Cardiac muscle cell (in vitro differentiated cells and primary cell): ENCODE measurements at places on chromosomes 2 and 18. TPM values are rescaled to one million over a fixed set of nuclear protein-coding genes. Genes with fewer than 3 reads are reported as not detected.
A peak's percentile ranks its signal among the peaks of the same experiment; 100 is the strongest.

DNA sequence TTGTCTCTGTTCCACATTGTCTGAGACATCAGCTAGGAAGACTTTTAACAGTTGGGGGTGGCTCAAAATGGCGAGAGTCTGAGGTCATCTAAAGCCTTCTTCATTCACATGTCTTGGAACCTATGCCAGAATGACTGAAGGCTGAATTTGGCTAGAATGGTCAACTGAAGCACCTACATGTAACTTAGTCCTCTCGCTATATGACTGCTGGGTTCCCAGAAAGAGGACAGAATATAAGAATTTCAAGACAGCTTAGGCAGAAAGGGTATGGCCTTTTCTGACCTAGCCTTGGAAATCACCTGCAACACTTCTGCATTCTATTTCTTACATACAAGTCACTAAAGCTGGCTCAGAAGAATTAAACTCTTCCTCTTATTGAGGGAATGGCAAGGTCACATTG is 75.6 kb upstream of the OTX1 start:
- H3K27ac ChIP-seq, result no peak overlapping the region
- H3K27me3 ChIP-seq, result no peaks in the 10 kb centered on the region
- H3K4me1 ChIP-seq, result no peaks in the 10 kb centered on the region

Gene AOX1
- 0.04 TPM in 1 of 2 replicates, not detected in the other for polyA plus RNA-seq

DNA sequence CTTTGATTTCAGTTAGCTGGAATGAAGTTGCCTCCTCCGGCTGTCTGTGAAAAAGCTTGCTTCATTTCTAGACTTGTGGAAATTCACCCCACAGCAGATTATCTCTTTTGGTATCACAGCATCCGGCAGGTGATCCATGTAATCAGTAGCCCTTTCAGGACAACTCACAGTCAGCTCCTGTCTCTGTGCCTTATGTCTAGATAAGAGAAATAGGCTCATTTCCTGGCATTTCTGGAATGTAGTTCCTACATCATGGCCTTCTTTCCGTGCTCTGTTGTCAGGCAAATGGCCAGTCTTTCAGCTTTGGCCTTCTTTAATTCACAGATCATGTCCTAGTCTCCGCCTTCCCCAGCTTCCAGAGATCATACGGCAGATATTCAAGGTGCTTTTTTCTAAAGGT is 455.4 kb downstream of the NUP35 start:
- H3K27ac ChIP-seq, result no peak overlapping the region
- H3K36me3 ChIP-seq, result no peaks in the 10 kb centered on the region
- DNase-seq, result no peak
- peaks cover 27% of the 10 kb centered on the region for H3K27me3 ChIP-seq
- H3K4me3 ChIP-seq, result no peak overlapping the region

GRCh38 chr2:119234021-119235019 is 10.7 kb downstream of the STEAP3 start:
- H3K27me3 ChIP-seq, result no peaks in the 10 kb centered on the region
- no peak overlapping the region for H3K27ac ChIP-seq
- no peaks in the 10 kb centered on the region for H3K4me1 ChIP-seq
- no peak overlapping the region for H3K4me3 ChIP-seq

GRCh38 chr2:8115966-8116365 is 565.9 kb upstream of the ID2 start:
- H3K36me3 ChIP-seq, result no peaks in the 10 kb centered on the region
- no peak for DNase-seq
- H3K27me3 ChIP-seq, result no peaks in the 10 kb centered on the region
- H3K4me3 ChIP-seq, result no peak overlapping the region

Gene FOXI3
- polyA plus RNA-seq, result not detected in 2 replicates

Gene GIGYF2
- polyA plus RNA-seq, result 36.9 and 37.2 TPM in 2 replicates

Gene ABHD1
- 2.0 and 3.2 TPM in 2 replicates for polyA plus RNA-seq

Gene CTNNA2
- polyA plus RNA-seq, result 7.4 and 16.0 TPM in 2 replicates

Gene LNPK
- 35.0 and 41.9 TPM in 2 replicates for polyA plus RNA-seq

Gene HNMT
- 4.7 and 5.0 TPM in 2 replicates for polyA plus RNA-seq

DNA sequence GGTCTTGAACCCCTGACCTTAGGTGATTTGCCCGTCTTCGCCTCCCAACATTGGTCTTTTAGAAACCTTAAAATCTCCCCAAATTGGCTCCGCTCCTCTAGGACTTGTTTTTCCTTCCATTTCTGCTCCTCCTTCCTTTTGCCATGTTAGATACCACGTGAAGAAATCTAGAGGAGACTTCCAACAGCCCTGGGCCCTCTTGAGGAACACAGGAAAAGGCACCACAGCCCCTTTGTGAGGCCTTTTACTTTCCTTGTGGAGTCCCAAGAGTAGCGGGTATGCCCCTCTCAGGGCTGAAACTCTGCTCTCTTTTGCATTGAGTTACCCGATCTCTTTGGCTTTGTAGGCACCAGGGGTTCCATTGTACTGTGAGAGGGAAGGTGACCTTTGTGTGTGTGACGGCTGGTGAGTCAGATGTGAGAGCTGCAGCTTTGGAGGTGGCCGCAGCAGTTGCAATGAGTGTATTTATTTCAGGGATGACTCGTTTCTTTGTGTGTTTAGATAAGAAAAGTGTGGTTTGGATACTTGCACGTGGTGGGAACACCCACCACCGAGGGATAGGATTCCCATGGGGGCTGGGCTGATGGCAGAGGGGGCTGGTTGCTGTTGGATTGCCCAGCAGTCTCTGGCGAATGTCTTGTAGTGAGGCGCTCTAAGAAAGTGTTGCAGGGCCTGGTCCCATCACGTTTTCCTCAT is 218.4 kb upstream of the HS6ST1 start:
- H3K27ac ChIP-seq, result no peak overlapping the region
- no peak overlapping the region for H3K4me3 ChIP-seq
- H3K36me3 ChIP-seq, result no peaks in the 10 kb centered on the region
- no peaks in the 10 kb centered on the region for H3K27me3 ChIP-seq

Gene LAMA3
- polyA plus RNA-seq, result not detected in 2 replicates

Gene FRZB
- polyA plus RNA-seq, result 23.9 and 26.6 TPM in 2 replicates

DNA sequence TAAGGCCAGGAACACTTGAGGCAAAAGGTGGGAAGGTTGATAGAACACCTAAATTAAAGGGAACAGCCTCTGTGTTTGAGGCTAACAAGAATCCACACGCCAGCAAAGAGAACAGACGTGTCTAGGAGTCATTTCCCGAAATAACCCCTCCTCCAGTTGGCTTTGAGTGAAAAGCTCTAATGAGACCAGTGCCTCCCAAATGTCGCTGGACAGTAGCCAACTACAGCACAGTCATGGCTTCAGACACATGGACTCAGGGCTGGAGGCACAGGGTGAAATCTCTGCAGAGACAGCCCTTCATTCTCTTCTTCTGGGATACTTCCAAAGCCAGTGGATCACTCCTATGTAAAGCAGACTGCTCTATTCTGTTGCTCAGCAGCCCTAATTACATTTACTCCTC is 49.6 kb downstream of the SOWAHC start:
- H3K27me3 ChIP-seq, result no peaks in the 10 kb centered on the region
- no peak overlapping the region for H3K27ac ChIP-seq
- peak; percentile 61 for DNase-seq
- no peaks in the 10 kb centered on the region for H3K36me3 ChIP-seq

DNA sequence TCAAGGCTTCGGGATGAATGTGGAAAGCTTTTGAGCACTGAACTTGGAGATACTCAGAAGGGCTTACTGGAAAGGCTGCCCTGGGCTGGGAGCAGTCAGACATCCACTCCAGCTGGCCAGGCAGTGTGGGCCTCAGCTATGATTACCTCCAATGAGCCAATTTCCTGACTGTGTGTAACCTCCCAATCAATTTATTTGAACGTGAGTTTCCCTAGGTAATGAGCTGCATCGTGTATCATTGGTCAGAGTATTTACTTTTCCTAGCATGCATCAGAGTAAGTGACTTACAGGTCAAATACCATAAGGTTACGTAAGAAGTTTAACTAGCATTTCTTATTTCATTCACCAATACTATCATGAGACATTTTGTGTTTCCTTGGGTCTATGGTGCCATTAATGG is 11.0 kb upstream of the CTAGE1 start:
- no peaks in the 10 kb centered on the region for H3K27me3 ChIP-seq
- no peaks in the 10 kb centered on the region for H3K36me3 ChIP-seq
- no peak for DNase-seq
- H3K4me1 ChIP-seq, result no peaks in the 10 kb centered on the region
- H3K27ac ChIP-seq, result no peak overlapping the region

- H3K27ac ChIP-seq, result peak overlapping the region; percentile 80
- H3K4me1 ChIP-seq, result peaks cover 49% of the 10 kb centered on the region
- H3K4me3 ChIP-seq, result no peak overlapping the region
- no peak for DNase-seq
- no peaks in the 10 kb centered on the region for H3K27me3 ChIP-seq
Observed at GRCh38 chr18:46337271-46337670, 233.1 kb downstream of the HAUS1 start.

- no peak overlapping the region for H3K27ac ChIP-seq
- peak overlapping the region; percentile 36 for H3K4me3 ChIP-seq
- peaks cover 96% of the 10 kb centered on the region for H3K27me3 ChIP-seq
- peak; percentile 21 for DNase-seq
- no peaks in the 10 kb centered on the region for H3K4me1 ChIP-seq
Observed at GRCh38 chr2:14633061-14633460, 544 bp downstream of the LRATD1 start.

DNA sequence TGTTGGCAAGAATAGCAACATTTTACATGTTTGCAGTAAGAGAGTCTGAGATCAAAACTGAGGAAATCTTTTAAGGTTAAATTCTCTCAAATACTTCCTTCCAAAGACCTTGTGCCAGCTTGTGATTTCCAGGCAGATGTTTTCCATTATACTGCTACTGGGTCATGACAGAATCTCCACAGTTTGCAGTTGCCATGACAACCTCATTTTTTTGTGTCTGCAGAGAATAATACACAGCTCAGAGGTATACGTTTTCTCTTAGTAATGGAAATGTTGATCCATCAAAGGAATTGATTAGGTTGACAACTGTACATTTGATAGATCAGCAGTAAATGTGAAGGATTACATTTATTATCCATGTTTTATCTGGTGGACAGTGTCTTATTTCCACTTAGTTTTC is 29.1 kb upstream of the CSRNP3 start:
- H3K27ac ChIP-seq, result no peak overlapping the region
- H3K27me3 ChIP-seq, result no peaks in the 10 kb centered on the region
- no peak overlapping the region for H3K4me3 ChIP-seq
- no peaks in the 10 kb centered on the region for H3K36me3 ChIP-seq

Gene ERFE
- polyA plus RNA-seq, result 0.60 and 2.0 TPM in 2 replicates

DNA sequence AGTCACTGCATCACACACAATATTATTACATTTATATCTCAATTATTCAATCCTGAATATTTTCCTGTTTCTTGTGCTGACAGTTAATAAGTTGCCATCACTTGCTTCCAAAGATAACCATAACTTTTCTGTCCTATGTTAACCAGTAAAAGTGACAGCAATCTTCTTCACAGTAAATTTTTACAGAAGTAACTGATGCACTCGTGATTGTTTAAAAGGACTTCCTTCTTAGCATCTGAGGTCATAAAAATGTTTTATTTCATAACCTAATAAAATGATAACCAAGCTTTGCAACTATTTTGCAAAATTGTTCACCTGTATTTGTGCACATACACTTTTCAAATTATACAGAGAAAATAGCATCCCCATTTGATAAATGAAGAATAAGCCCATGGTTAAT is 20.6 kb upstream of the ANKRD62 start:
- no peak overlapping the region for H3K4me3 ChIP-seq
- H3K36me3 ChIP-seq, result no peaks in the 10 kb centered on the region
- no peaks in the 10 kb centered on the region for H3K4me1 ChIP-seq

DNA sequence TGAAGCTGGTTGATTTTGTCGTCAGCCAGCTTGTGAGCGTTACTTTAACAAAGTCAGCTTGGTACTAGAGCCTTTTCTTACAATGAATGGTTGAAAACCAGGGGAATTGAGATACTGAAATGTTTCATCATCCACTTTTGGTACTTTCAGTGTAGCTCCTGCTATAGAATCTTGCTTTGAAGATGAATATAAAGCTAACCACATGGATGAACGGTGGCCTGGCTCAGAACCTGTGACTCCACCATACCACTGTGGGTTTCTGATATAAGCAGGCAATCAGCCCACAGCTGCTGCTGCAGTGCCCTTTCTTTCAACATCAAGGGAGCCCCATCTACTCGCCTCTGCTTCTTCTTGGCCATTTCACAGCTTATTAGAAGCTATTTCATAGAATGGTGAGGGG is 53.2 kb upstream of the GPR45 start:
- H3K36me3 ChIP-seq, result no peaks in the 10 kb centered on the region
- no peak overlapping the region for H3K27ac ChIP-seq
- no peak overlapping the region for H3K4me3 ChIP-seq

Gene CDH7
- polyA plus RNA-seq, result 0.01 and 0.34 TPM in 2 replicates

Gene NT5C1B
- 0.32 and 1.9 TPM in 2 replicates for polyA plus RNA-seq

DNA sequence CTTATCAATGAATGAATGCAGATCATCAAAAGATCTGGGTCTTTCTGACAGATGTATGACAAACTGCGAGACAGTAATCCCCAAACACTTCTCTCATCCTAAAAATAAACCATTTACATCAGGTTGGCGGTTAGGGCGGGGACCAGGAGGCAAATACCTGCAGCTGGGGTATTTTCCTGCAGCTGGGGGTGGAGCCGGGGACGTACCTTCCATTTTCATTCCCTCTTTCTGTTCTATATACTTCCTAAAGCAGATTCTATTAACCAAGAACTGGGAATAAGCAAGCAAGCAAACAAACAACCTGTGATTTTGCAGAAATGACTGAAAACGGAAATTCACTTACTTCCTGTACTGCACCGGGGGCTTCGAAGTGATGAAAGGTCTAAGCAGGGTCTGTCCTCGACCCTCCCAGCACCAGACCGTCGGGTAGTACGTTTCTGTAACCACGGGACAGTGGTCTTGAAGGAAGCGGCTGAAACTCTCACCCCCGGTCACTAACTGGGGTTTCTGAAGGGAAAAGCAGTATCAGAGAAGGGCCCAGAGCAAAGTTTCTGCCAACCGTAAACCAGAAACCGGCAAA is 1.2 kb downstream of the ABHD3 start:
- H3K27ac ChIP-seq, result no peak overlapping the region
- no peak for DNase-seq
- no peaks in the 10 kb centered on the region for H3K27me3 ChIP-seq
- H3K4me3 ChIP-seq, result peak overlapping the region; percentile 60
- H3K36me3 ChIP-seq, result no peaks in the 10 kb centered on the region

Gene LYG1
- polyA plus RNA-seq, result 1.7 and 1.8 TPM in 2 replicates

DNA sequence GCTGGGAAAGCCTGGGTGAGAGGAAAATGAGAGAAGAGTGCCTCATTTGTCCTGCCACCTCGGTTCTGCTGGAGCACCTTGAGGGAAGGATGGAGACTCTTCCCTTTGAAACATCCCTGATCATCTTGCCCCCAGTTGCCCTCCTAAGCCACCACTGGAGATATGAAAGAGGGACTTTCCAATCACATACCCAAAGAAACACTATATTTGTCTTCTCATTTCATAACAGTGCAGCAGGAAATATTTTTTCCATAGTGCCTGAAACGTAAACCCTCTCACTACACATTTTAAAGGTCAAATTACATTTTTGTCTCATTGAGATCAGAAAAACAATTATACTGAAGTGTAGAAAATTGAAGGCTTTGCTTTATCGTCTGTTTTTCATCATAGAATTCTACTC is 63.3 kb downstream of the KCTD18 start:
- H3K27me3 ChIP-seq, result no peaks in the 10 kb centered on the region
- no peak overlapping the region for H3K27ac ChIP-seq
- no peaks in the 10 kb centered on the region for H3K4me1 ChIP-seq
- H3K4me3 ChIP-seq, result no peak overlapping the region
- no peaks in the 10 kb centered on the region for H3K36me3 ChIP-seq
- DNase-seq, result no peak

Gene MRPS5
- polyA plus RNA-seq, result 73.5 and 118 TPM in 2 replicates

- peak; percentile 54 for DNase-seq
- no peaks in the 10 kb centered on the region for H3K27me3 ChIP-seq
- H3K4me3 ChIP-seq, result no peak overlapping the region
- peaks cover 23% of the 10 kb centered on the region for H3K4me1 ChIP-seq
Observed at GRCh38 chr2:149313512-149313972, 16.8 kb upstream of the LYPD6 start.
